Urinary bladder (tissue), 4 donors: ENCODE measurements at places on chromosomes 6 and 20. TPM values are rescaled to one million over a fixed set of nuclear protein-coding genes. Genes with fewer than 3 reads are reported as not detected.
A peak's percentile ranks its signal among the peaks of the same experiment; 100 is the strongest.

The LHFPL5 gene
- total RNA-seq = not detected

The RFX6 gene
- total RNA-seq = not detected

The ATP9A gene
- 25.6 TPM for total RNA-seq

The FAM209B gene
- not detected for total RNA-seq

GRCh38 chr6:31087494-31088089 is 24.8 kb downstream of the C6orf15 start:
- DNase-seq = peak; percentile 89

- DNase-seq = no peak
Observed at GRCh38 chr6:137495703-137496336, 1.6 kb upstream of the OLIG3 start.

- DNase-seq = no peak
Observed at GRCh38 chr6:118260833-118261232, 287.3 kb upstream of the PLN start.
